ENCODE measurements at places on chromosomes 2 and 18. TPM values are rescaled to one million over a fixed set of nuclear protein-coding genes. Genes with fewer than 3 reads are reported as not detected.

GRCh38 chr2:120763508-120763907 is 27.8 kb downstream of the GLI2 start:
- DNase-seq = no peak

DNA sequence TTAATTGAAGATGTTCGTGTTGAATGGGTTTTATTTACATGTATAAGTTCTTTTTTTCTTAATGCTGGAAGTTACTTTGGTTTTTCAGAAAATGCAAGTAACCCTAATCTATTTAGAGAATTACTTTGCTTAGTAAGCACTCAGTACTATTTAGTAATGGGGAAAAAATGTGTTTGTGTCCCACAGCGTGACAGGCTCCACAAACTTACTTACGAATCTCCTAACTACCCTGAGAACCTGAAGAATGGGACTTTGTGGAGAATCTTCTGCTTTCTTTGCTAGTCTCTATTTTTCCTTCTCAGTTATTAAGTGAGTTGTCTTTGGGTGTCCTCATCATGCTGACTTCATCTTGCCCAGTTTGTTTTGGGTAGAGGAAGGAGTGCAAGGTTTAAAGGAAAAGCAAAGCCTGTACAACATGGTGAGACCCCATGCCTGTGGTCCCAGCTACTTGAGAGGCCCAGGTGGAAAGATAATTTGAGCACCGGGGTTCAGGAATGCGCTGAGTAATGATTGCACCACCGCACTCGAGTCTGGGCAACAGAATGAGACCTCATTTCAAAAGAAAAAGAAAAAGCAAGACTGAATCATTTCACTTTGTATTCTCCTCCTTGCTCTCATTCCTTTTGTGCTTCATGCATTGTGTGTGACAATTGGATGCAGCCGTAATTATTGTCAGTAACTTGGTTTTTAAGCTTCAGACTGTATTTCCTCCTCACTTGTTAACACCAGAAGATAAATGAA is 10.2 kb downstream of the NEDD4L start:
- no peak for DNase-seq

- DNase-seq = no peak
Observed at GRCh38 chr18:832085-832681, 20.1 kb upstream of the YES1 start.

GRCh38 chr18:78090584-78090983 is 840.9 kb downstream of the GALR1 start:
- DNase-seq = no peak

DNA sequence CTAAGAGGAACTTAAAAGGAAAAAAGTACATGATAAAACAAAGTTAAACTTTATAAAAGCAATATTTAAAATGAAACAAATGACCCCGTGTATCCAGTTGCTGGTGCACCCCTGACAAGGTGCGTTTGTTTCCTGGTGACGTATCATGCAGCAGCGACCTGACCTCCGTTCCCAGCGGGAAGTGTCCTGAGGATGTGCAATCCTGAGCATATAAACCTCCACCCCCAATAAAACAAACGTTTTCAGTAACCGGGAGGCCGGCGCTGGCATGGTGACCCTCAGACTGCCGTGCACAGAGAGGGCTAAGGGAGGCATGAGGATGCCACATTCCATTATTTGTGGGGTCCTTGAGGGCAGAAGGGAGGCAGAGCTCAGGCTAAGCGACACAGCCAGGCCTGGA is 14.8 kb downstream of the SLC66A2 start:
- DNase-seq = no peak

The KCTD1 gene
- 9.9 TPM for total RNA-seq

Data from LHCN-M2 (cell line).